Prostate gland (tissue), 2 donors: ENCODE measurements at places on chromosomes 2 and 18. TPM values are rescaled to one million over a fixed set of nuclear protein-coding genes. Genes with fewer than 3 reads are reported as not detected.

- DNase-seq, result no peak
These were observed 33.9 kb downstream of the PRPF40A start for GRCh38 chr2:152683400-152683799.

- DNase-seq, result no peak
These were observed 176.2 kb downstream of the LDLRAD4 start for GRCh38 chr18:13394801-13395200.

CAPN14 gene
- 0.80 TPM for total RNA-seq

DNA sequence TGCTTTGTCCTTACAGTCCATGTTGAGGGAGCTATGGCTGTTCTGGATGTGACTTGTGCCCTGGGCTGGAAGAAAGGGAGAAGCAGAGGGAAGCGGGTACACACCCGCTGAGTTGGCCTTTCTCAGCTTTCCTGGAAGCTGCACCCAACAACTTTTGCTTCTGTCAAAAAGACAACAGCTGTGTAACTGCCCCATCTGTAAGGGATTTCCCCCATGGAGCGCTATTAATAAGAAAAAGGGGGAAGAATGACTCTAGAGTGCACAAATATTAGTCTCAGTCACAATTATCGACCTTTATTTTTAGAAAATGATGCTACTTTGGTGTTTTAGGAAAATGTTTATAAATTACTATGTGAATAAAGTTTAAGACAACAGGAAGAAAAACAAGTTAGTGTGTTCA is 368.3 kb downstream of the RAD51AP2 start:
- no peak for DNase-seq

- DNase-seq, result no peak
These were observed 115.1 kb downstream of the STPG4 start for GRCh38 chr2:47039913-47040562.

ZSWIM2 gene
- total RNA-seq, result not detected

GRCh38 chr2:52779446-52779845 is 988.2 kb upstream of the CHAC2 start:
- DNase-seq, result no peak

TUBA3E gene
- not detected for total RNA-seq

ATAD2B gene
- total RNA-seq, result 12.2 TPM

DNA sequence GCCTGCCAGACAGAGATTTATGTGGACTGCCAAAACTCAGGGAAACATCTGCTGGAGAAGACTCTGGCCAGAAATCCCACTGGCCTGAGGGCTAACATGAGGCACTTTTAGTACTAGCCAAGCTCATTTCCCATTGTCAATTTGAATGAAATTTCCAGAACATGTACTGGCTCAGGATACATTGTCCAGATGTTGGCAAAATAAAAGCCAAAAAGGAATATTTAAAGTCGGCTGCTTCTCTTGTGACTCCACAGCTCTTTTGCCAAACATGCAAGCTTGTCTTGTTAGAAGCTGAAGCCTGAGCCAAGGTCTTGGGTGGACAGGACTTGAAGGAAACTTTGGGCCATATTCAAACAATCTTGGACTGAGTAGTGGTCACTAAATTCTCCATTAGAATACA is 215.5 kb downstream of the NCKAP5 start:
- no peak for DNase-seq

NEU2 gene
- not detected for total RNA-seq

RGPD8 gene
- 14.3 TPM for total RNA-seq

GRCh38 chr2:138712212-138712979 is 67.8 kb downstream of the NXPH2 start:
- no peak for DNase-seq

DNA sequence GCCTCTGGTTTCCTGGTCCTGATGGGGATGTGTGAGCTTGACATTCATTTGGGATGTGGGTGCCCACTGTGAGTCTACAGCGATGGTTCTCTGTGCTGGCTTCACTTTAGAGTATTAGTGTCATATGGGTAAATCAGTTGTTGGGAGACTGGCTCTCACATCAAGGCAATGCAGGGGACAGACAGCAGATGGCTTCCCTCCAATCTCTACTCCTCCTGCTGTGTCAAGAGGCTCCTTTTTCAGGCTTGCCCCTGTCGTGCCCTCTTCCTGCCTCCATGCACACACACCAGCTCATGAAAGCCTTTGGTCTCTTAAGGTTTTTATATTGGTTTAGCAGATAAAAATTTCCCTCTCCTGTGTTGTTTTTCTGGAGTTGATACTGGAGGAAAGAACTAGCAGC is 315.6 kb downstream of the RDH14 start:
- DNase-seq, result no peak

DNA sequence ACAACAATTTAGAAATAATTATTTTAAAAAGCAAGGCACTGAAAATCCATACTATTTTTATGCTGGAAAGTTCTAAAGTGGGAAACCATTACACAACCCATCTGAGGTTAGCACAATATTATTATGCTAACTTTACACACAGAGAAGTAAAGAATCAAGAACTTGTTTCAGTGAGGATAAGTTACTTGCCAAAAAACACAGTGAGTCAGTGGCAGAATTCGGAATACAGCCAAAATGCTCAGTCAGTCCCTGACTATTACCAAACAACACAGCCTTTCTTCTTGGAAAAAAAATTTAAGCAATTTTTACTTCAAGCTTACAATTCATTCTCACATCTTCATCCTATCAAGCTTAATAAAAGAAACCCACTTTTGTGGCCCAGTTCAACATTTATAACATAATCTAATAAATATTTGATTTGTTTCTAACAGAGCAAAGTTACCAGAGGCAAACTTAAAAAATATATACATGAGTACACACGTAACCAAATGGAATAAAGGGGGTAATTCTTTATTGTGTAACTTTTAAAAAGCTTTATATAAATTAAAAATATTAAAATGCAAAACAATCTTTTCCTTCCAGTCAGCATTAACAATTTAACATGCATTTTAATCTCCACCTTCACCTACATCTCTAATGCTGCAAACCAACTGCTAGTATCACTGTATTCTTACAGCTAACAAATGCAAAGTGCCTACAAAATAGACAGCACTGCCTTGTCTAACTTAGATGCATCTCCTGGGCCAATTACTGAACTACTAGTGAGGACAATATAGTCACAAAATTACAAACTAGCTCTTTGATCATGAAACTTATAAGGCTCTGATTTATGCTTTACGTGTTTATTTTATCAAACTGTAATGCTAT is 55.2 kb downstream of the CCDC88A start:
- DNase-seq, result peak; percentile 81

GRCh38 chr18:32848826-32849225 is 76.0 kb upstream of the KLHL14 start:
- no peak for DNase-seq

NAT8 gene
- total RNA-seq, result not detected

GRCh38 chr18:22180722-22181121 is 11.3 kb downstream of the GATA6 start:
- no peak for DNase-seq

SLC11A1 gene
- total RNA-seq, result 11.4 TPM

- no peak for DNase-seq
These were observed 16.7 kb downstream of the IL1R2 start for GRCh38 chr2:102008490-102008889.

DNA sequence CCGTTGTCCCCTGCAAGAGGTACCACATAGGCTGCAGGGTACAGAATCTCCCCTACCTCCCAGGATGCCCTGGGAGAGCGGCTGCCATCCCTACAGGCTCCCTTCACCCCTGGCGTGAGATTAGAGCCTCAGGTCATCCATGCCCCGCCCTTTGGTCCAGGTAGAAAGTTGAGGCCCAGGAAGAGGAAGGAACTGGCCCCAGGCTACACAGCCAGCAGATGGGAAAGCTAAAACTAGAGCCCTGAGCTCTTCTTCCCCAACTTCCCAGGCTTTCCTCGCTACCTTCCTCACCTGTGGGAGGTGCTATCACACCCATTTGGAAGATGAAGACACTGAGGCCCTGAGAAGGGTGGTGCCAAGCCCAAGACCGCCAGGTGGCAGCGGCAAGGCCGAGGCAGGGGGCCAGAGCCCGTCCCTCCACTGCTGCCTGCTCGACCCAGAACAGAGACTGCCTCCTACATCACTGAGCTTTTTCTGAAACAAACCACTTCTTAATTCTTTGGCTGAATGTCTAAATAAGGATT is 25.8 kb downstream of the CIB4 start:
- DNase-seq, result no peak
